NCI-H526 treated with DMSO at 0.1 percent for 48 hours (cell line): ENCODE measurements at places on chromosomes 4 and X.
A peak's percentile ranks its signal among the peaks of the same experiment; 100 is the strongest.

- no peak for DNase-seq
Measured at GRCh38 chr4:151962138-151962823, 201.5 kb upstream of the GATB start.

GRCh38 chr4:61397174-61397573 lies 197.0 kb downstream of the ADGRL3 start:
- DNase-seq, result no peak

- DNase-seq, result no peak
Measured at GRCh38 chr4:145066063-145066501, 31.9 kb downstream of the ANAPC10 start.

DNA sequence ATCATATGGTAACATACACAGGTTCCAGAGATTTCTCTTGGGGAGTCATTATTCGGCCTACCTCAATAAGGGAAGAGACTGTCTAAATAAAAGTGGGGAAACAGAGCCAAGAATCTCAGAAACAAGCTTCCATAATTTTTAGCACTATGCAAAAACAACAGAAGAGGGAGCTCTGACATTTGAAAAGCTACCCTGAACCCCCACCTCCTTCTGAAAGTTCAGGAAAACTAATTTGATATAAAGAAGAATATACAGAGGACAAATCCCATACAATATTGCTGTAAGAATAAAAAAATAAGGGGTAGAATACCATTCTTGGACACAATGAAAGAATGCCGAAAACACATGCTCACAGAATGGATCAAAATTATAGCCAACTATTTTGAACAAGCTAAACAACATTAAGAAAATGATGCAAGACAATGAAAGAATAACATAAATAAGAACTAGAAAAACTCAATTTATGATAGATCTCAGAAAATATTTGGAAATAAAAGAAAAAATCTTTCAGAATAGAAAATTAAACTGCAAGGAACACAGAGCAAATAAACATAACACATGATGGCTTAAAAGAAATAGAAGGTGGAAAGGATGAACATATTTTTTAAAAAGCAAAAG lies 14.4 kb upstream of the ZNF41 start:
- DNase-seq, result no peak

GRCh38 chr4:186297013-186297645 lies 31.1 kb downstream of the F11 start:
- peak; percentile 69 for DNase-seq

DNA sequence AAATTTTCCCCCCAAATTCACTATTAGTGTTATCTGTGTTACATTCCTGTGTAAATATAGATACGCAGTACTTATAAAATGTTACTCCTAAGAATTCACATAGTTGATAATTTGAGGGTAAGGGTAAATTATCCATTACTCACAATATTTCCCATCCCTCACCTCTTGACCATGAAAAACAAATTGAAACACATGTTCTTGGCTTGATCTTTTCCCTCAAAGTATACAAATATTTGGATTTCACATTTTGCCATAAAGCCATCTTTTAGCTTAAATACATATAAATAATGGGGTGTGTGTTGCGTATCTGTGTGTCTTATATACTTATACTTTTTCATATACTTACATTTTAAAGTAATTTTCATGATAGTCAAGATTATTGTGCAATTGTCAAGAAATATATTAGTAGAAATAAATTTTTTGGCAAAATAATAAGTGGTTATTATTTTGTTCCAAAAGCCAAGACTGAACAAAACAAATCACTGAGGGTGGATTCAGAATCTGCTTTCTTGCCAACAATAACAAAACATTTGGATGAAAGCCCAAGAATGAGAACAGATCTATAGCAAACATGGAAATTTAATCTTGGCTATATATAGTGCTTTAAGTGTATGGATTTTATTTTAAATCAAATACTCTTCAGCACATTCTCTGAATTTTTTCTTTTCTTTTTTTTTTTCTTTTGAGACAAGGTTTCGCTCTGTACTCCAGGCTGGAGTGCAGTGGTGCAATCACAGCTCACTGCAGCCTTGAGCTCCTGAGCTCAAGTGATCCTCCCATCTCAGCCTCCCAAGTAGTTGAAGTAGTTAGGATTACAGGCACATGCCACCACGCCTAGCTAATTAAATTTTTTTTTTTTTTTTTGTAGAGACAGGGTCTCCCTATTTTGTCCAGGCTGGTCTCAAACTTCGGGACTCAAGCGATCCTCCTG lies 48.5 kb upstream of the PRSS48 start:
- DNase-seq, result no peak

- DNase-seq, result no peak
Measured at GRCh38 chrX:110403441-110404238, 45.0 kb downstream of the RTL9 start.

DNA sequence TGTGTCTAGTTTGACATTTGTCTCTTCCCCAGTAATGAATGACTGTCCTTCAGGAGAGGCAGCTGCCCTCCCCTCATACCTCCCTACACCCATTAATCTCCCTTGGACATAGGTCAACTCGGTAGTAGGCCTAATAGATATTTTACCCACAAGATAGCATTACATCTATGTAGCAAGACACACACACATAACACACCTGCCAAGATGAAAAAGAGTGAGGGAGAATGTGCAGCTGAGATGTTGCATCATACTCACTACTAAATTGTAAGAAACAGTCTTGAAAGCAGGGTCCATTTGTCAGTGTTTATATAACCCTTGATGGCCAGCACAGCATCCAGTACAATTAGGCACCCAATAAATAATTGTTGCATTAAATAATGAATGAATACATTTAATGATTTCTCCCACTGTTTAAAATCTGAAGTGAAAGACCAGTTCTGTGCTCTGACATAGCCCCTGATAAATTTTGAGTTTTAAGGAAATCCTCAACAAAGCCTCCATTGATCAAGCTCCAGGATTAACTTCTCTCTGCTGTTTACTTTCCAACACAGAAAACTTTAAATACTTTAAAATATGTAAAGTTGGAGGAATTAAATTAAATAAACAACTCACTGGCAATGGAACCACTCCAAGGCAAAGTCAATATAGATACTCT lies 440.8 kb upstream of the RASGEF1B start:
- DNase-seq, result no peak

DNA sequence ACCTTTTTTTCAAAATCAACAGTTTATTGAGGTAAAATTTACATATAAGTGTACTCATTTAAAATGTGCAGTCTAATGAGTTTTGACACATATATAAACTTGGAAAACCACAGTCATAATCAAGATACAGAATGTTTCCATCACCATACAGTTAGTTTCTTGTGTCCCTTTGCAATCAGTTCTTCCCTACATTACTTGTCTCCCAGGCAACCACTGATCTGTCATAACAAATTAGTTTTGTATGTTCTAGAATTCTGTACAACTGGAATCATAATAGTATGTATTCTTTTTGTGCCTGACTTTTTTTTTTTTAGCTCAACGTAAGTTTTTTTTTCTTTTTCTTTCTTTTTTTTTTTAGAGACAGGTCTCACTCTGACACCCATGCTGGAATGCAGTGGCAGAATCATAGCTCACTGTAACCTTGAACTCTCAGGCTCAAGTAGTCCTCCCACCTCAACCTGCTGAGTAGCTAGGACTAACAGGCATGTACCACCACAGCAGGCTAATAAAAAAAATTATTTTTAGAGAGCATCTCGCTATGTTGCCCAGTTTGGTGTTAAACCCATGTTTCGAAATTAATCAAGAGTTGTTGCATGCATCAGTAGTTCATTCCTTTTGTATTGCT lies 26.9 kb downstream of the ARFIP1 start:
- no peak for DNase-seq

DNA sequence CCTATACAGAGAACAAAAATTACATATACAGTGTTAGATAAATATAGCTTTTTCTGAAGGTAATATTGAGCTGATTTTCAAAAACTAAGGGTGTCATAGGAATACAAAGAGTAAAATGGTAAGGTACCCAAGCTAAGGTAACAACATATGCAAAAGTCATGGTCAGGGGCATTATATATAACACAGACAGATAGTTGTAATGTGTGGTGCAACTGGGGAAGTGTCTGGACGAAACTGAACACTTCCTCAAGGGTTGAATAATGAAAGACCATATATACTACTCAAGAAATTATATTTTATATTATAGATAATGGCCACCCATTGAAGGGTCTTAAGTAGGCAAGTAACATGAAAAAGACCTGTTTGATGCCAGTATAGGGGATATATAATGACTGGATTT lies 262.1 kb upstream of the CXXC4 start:
- no peak for DNase-seq

- no peak for DNase-seq
Measured at GRCh38 chrX:105495376-105495775, 274.9 kb upstream of the TEX13A start.

DNA sequence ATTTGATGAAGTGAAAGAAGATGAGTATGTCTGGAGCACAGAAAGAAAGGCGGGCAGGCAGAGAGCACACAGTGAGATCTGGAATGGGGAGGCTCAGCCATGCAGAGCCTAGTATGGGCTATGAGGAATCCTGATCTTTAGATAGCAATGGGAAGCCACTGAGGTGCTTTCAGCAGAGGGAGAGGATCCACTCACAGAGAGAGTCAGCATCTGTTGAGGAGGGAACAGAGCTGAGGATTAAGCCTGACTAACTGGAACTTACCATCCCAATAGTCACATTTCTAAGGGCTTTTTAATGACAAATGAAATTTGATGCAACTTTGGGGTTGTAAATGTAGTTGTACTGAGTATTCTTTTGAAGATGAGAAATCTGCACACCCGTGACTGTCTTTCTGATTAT lies 20.6 kb upstream of the FGFBP2 start:
- no peak for DNase-seq

DNA sequence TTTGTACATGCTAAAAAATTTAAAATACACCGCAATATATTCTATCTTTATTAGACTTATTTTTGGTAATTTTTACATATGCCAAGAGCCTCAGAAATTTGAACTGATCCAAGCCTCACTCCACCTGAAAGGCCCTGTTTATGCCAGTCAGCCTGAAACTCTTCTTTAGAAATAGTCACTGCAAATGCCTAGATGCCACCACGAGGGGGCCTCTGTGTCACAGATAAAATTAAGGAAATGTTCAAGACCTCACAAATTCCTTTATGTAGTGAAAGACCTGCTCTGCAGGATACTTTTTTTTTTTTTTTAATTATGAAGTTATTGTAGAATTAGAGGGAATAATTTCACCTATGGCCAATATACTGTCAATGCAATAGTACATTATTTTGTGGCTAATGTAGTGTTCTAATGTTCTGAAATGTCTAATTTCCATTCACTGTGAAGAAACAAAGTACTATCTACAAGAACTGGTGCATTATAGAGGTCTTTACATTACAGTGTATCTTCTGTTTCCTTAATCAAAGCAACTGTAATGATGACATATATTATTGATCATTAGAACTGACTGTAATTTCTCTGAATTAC lies 69.8 kb downstream of the DTHD1 start:
- DNase-seq, result peak; percentile 22

DNA sequence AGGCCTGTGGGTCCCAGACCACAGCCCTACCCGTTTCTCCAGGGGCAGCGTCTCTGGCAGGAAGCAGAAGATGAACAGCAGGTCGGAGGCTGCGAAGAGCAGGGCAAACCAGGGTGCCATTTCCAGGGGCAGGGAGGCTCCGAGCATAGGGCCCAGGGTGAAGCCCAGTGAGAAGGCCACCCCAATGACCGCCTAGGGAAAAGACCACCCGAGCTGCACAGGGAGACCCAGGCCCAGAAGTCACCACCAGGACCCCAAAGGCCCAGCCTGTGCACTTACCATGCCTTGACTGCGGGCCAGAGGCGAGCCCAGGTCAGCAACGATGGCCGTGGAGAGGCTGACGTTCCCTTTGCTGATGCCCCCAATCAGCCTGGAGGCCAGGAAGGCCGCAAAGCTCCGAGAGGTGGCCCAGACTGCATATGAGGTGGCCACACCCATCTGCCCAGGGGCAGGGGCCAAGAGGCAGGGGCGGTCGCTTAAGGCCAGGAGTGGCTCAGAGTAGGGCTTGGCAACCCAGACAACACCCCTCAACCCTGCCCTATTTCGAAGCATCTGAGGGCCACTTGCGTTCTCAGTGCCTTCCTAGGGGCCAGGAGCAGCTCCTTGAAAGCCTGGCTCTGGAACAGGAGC lies 30.8 kb downstream of the NOP14 start:
- no peak for DNase-seq

- no peak for DNase-seq
Measured at GRCh38 chrX:114332766-114333165, 251.1 kb upstream of the HTR2C start.

DNA sequence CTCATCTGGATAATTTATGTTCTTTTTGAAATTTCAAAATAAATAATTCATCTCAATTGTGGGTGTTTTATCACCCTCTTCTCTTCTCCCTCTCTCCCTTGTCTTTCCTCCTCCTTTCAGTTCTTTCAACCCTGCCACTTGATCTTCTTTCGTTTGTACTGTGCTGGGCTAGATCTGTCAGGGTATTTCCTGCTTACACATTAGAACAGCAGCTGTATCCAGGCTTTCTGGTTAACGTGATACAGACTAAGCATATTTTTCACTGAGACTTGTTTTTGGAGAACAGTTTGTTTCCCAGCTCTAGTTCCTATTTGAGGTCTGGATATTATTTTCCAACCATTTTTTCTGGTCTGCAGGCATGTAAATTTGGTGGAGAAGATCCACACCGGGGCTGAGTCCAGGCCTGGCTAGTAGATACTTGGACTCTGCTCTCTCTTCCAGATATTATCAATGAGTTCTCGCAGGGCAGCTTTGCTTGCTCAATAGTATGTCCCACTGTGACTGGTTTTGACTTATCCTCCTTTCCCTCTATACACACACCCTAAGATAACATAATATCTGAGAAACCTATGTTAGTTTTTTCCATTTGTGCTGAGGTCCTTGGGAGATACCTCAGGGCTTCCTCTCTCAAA lies 1310.7 kb upstream of the TENM3 start:
- DNase-seq, result no peak

DNA sequence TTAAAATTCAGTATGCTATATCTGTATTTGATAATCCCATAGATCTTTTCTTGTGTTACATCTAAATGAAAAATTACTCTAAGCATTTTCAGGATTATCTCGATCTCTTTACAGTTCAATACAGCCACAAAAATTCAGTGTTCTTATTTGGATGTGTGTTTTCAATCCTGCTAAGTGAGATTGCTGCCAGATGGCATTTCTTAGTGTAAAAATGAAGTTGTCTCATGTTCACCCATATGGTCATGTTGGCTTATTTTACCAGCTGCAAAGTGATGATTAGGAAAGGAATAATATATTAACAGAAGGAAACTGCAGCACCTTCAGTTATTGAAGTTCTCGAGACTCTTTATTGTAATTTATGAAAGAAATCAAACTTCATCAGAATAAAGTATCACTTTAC lies 12.1 kb upstream of the FAM47A start:
- DNase-seq, result no peak

DNA sequence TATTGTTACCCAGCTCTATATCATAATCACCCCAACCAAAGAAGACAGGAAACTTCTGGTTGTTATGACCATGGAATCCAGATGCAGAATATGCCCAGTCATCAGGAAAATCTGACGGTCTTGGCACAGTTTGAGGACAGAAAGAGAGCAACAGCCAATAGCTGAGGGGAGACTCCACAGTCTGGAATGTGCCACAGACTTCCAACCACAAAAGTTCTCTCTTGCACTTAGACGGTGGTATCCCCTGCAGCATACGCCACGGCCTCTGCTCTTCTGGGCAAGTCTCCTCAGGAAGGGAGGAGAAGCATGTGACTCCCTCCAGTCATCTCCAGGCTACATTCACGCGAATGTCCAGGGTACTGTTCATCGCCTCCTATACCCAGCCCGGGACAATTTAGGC lies 18.4 kb downstream of the ZNF827 start:
- no peak for DNase-seq
